ENCODE measurements at places on chromosomes 7 and 10.

DNA sequence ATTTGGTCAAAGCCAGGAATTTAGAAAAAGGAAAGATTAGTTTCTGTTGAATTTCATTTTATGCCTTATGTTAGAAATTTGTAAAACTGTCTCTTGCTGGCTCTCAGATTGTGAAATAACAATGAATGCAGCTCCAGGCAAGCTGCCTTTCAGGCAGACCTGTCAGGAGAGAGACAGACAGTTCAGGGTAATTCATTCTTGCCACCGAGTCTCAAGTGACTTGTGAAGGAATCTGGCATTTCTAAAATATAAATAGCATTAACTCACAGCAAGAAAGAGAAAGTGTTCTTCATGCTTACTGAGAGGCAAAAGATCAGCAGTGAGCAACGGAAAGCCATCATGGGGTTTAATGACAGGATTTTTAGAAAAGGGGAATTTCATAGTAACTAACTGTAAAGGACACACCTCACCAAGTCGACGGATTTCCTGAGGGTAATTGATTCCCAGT lies 442.3 kb upstream of the AKR1E2 start:
- no peak for DNase-seq

DNA sequence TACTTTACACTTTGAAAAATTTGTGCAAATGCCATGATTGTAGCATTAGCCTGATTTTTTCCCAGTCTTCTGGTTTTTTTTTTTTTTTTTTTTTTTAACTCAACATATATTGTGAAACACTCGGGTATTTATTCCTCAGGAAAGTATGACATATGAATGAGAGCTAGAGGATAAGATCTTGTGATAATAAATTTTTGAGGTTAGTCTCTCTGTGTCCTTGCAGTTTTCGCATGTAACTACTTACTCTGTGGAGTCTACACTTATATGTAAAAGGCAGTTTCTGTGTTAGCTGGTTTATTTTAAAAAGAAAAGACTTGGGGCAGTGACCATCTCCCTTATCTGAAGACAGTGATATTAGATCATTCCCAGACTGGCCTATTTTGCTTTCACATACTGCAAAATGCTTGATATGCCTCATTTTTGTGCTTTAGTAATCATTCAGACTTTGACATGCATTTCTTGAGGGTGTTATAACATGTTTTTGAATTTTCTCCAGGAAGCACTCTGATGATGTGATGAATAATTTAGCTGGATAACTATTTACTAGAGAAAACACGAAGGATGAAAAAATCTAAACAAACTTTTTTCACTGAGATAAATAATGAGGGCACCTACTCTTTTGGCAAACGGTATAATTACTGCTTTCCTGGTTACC lies 371.0 kb downstream of the NRG3 start:
- no peak for DNase-seq

- DNase-seq: no peak
Measured at GRCh38 chr10:5949009-5949759, 28.2 kb downstream of the IL15RA start.

- no peak for DNase-seq
Measured at GRCh38 chr10:2509081-2509531, 558.2 kb upstream of the PFKP start.

DNA sequence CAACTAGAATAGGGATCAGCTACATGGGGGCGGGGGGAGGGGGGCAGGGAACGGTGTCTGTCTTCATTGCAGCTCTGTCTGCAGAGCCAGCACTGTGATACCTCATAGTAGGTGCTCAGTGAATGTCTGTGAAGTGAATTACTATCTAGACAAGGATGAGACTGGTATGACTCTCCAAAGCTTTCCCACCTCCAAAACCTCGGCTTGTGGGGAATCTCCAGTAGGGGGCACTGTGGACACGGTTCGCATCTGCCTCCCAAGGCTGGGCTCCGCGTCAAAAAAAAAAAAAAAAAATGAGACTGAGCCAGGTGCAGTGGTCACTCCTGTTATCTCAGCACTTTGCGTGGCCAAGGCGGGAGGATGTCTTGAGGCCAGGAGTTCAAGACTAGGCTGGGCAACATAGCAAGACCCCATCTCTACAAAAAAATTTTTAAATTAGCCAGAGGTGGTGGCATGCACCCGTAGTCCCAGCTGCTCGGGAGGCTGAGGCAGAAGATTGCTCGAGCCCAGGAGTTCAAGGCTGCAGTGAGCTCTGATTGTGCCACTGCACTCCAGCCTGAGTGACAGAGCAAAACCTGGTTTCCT lies 9.6 kb downstream of the TRIM56 start:
- no peak for DNase-seq

DNA sequence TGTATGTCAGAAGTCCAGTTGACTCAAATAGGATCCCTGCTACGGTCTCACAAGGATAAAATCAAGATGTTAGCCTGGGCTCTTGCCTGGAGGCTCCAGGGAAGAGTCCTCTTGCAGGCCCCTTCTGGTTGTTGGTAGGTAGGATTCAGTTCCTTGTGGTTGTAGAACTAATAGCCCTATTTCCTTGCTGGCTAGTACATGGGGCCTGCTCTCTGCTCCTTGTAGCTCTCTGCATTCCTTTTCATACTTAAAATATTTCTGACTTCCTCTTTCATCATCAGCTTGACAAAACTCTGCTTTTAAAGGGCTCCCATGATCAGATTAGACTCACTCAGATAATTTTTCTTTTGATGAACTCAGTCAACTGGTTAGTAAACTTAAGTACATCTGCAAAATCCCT lies 756.7 kb downstream of the GATA3 start:
- no peak for DNase-seq

DNA sequence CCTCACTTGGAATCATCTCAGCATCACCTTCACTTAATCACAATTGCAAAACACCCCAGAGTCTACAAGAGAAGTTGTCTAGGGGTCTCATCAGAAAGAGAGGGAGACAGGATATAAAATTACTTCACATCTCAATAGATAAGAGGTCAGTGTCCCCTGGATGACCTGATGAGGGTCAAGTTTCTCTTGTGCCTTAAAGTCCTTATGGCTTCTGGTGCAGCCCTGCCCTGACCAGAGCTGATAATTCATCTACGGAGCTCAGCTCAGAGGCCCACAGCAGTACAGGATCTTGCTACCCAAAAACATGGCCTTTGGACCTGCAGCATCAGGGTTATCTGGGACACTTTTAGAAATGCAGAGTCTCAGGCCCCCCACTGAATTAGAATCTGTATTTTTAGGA lies 111.1 kb upstream of the GLI3 start:
- DNase-seq: no peak

DNA sequence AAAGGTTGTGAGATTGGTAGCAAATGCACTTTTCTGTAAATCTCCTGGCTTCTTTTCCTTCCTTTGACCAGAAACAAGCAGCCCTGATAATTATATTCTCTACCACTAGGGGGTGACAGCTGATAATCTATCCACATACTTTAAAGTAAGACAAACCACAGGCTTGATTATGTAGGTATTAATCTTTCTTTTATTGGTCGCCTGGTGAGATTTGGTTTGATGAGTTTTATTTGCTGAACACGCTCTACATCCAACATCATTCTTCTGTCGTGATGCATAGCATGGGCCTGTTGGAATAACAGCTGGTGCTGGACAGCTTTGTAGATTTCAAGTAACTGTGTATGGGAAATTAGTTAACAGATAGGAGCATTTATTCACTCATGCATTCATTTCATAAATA lies 63.5 kb downstream of the ZNF365 start:
- peak; percentile 16 for DNase-seq

- no peak for DNase-seq
Measured at GRCh38 chr10:22365233-22365632, 19.9 kb downstream of the SPAG6 start.

DNA sequence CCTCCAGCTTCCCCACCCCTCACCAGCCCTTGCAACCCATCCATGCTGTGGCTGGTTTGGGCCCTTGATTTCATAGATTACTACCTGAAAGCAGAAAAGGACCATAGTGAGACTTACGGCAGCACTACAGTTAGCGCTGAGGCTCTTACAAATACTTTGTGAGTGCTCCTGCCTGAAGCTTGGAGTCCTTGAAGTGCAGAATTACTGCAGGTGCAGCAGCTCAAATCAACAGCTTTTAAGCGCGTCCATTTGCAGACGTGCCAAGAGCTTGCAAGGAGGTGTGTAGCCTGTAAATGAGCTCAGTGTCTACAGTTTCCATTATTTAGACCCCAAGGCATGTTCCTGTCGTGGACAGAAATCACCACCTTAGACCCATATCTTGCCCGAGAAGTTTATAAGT lies 103.0 kb downstream of the CELF2 start:
- DNase-seq: no peak

DNA sequence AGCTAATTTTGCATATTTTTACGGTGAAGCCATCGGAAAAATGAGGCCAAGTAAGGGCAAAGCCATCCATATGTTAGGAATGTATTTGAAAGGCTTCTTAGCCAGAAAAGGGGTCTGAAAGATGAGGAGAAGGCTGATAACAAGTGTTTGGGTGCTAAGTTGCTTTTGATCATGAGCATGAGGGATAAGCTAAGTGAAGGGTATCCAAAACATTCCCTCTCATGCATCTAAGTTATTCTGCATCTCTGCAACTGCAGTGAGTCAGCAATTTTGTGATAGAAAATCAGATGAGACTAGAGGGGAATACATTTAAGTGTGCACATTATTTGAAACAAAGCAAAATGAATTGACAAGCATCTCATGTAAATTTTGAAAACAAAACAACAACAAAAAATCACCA lies 282.8 kb downstream of the GPR158 start:
- no peak for DNase-seq

DNA sequence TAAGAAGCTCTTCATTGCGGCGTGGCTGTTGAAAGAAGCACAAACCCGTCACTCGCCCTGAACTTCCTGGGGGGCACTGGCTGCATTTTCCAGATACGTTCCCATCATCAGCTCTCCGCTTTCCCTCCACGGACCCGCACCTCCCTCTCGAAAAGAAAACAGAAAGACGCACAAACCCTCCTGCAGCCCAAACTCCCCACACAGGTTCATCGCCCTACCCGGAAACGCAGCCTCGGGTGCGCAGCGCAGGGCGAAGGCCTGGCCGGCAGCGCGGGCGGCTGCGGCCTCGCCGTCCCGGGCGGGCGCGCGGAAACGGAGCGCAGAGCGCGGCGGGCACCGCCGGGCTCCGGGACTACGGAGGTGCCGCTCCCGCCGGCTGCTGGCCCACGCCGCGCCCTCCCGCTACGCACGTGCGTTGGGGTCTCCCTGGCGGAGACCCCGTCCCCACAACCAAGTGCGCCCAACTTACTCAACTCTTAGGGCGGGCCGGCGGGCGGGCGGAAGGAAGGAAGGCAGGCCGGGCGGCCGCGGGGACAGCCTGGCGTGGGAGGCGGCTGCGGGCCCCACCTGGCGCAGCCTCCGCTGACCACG lies 822 bp downstream of the ZNF800 start:
- peak; percentile 52 for DNase-seq

- DNase-seq: no peak
Measured at GRCh38 chr7:105830405-105831301, 45.7 kb downstream of the ATXN7L1 start.

- no peak for DNase-seq
Measured at GRCh38 chr7:123714296-123715080, 34.3 kb downstream of the WASL start.

DNA sequence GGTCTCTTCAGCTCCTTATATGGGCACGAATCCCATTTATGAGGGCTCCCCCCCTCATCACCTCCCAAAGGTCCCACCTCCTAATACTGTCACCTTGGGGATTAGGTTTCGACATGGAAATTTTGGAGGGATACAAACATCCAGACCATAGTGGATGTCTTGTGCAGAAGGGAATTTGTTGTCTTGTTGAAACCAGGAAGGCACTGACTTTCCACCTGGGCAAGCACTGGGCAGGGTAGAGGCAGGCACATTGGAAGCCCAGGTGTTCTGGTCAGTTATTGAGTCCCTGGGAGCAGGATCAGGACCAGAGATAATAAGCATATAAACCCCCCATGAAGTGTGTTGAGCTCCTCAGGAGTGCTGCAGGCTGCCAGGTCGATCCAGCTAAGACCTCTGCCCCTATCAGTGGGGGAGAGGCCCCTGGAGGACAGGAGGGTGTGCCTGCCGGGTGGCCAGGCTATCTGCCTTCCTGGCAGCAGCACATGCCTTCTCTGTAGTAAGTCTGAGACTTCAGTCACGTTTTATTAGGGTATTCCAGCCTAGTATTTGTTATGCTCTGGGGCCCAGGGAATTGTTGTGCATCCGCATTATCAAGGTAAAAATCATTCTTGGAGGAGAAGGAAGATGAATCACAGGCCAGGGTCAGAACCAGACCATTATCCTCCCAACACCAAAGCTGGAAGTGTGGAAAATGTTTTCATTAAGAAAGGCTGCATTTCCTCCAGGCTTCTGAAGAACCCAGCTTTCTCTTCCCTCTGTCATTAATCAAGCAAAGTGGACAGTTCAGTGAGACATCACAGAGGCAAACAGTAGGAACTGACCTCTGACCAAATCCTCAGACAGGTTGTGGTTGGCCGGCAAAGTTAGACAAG lies 503.1 kb downstream of the GRID1 start:
- no peak for DNase-seq

DNA sequence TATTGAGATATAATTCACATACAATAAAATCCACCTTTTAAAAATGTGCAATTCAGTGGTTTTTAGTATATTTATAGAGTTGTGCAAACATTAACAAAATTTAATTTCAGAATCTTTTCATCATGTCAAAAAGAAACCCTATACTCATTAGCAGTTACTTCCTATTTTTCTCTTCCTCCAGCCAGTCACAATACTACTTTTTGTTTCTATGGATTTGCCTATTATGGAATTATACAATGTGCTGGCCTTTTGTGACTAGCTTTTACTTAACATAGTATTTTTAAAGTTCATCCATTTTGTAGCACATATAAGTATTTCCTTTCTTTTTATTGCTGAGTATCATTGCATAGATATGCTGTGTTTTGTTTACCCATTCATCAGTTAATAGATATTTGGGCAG lies 199.9 kb upstream of the IMMP2L start:
- DNase-seq: no peak

GRCh38 chr7:74718336-74718735 lies 55.5 kb upstream of the NCF1 start:
- DNase-seq: no peak

DNA sequence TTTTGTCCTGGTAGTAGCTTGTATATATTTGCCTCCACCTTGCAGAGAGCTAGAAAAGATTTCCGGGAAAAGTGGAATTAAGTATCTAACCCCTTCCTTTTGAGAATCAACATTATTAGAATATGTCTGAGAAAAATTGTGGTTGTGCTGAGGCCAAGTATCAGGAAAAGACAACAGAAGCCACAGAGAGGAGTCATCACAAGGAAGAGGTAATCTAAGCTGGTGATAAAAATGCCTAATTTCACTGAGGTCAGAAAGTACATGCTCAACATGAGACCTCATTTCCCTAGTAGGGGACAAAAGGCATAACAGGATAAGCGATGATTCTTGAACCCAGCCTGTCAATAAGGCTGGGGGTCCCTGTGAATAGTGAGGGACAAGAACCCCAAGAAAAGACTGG lies 97.0 kb upstream of the PDE1C start:
- no peak for DNase-seq

- DNase-seq: no peak
Measured at GRCh38 chr10:38209332-38209731, 115.2 kb downstream of the ZNF37A start.

- no peak for DNase-seq
Measured at GRCh38 chr7:20030915-20031362, 186.2 kb downstream of the MACC1 start.

GRCh38 chr7:142300689-142301088 lies 42.8 kb upstream of the PRSS58 start:
- DNase-seq: no peak

GRCh38 chr10:49276596-49276995 lies 22.4 kb upstream of the C10orf71 start:
- DNase-seq: no peak

- no peak for DNase-seq
Measured at GRCh38 chr7:74235518-74236268, 18.5 kb downstream of the RFC2 start.

GRCh38 chr7:132939495-132939894 lies 142.4 kb downstream of the CHCHD3 start:
- no peak for DNase-seq

Measured in T-cell (primary cell).